Midbrain (tissue), 1 donor: ENCODE measurements at places on chromosomes 5 and 9.
A peak's percentile ranks its signal among the peaks of the same experiment; 100 is the strongest.

- DNase-seq, result no peak
Observed at GRCh38 chr9:135701959-135702721, at the start of gene KCNT1. KCNT1 (plus strand) TSS chr9:135702185; CDS start chr9:135702259, 74 bp downstream.

- peak; percentile 18 for DNase-seq
Observed at GRCh38 chr9:110115341-110115820, 92.6 kb downstream of the C9orf152 start.

DNA sequence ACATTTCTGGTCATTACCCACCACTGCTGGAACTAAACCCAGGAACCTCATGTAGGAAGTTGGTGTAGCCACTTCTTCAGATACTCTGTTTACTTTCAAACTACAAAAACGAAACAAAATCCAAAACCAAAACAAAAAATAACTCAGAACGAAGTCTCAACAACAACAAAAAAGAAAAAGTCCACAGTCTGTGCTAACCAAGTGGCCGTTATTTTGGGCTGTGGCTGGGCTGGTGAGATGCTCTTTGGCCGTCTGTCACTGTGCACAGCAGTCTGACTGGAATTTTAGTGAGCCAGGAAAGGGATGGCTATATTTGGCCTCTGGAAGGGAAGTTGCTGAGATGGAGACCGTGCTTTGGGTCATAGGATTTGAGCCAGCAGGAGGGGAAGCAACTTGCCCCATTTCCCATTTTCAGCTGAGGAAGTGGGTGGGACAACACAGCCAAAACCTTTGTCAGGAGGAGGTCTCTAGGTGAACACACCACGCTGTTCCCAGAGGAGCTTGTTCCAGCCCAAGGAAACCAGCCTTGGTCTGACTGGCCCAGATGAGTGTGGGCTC is 334.1 kb downstream of the ZSWIM6 start:
- no peak for DNase-seq

GRCh38 chr5:167764641-167765289 is 526.7 kb upstream of the WWC1 start:
- no peak for DNase-seq

DNA sequence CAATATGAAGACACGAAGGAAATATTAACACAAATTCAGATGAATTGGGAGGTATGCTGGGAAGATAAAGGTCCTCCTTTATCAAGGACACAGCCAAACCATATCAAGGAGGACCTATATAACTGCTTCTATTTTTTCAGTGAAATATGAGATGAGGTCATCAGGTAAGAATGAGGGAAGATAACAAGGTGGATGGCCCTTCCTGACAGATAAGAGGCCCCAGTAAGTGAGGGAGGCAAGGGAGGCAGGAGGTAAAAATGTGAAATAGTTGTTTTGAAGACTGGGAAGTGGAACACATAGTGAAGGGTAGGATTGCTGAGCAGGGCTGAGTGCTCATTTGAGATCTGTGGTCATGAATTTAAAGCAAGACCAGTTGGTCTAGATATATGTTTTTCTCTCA is 60.0 kb upstream of the FOXE1 start:
- DNase-seq, result no peak
